CD4-positive, alpha-beta T cell treated with Interleukin-4 for 1 hour (primary cell): ENCODE measurements at places on chromosomes 1 and 21.

DNA sequence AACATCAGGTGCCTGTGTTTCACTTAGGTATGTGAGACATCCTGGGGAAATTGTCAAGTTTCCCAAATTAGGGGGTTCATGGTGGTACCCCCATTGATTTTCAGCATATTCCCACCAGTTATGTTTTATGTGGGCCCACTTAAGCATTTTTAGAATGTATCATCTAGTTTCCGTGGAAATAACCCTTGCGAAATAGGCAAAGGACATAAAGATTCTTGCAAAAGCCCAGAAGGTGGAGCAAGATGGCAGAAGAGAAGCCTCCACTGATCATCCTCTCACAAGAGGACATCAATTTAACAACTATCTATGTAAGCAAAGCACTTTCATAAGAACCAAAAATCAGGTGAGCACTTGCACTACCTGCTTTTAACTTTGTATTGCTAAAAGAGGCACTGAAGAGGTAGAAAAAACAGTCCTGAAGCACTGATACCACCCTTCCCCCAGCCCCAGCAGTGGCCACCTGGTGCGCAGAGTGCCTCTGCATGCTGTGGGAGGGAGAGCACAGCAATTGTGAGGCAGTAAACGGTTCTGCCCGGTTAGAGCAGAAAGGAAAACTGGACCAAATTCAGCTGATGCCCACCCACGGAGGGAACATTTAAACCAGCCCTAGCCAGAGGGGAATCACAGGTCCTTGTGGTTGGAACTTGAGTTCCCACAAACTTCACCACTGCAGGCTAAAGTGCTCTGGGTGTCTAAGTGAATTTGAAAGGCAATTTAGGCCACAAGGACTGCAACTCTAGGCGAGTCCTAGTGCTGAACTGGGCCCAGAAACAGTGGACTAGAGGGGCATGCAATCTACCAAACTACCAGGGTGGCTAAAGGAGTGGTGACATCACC lies 23.2 kb downstream of the MCOLN2 start:
- DNase-seq = no peak

- no peak for DNase-seq
These were observed 296.2 kb downstream of the VAV3 start for GRCh38 chr1:107668762-107669161.

DNA sequence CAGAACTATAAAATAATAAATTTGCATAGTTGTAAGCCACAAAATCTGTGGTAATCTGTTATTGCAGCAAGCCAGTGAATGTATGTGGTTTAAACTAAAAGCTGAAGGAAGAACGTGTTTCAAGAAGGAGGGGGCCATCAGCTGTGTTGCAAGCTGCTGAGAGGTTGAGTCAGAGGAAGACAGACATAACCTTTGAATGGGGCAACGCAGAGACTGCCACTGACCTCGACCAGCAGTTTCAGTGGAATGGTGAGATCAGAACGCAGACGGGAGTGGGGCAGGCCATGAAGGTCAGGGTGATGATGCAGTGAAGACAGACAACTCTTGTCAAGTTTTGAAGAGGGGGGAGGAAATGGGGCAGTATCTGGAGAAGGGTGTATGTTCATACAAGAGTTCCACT lies 23.2 kb upstream of the QSOX1 start:
- peak; percentile 86 for DNase-seq

GRCh38 chr1:168086438-168086837 lies 50.3 kb downstream of the GPR161 start:
- DNase-seq = no peak

DNA sequence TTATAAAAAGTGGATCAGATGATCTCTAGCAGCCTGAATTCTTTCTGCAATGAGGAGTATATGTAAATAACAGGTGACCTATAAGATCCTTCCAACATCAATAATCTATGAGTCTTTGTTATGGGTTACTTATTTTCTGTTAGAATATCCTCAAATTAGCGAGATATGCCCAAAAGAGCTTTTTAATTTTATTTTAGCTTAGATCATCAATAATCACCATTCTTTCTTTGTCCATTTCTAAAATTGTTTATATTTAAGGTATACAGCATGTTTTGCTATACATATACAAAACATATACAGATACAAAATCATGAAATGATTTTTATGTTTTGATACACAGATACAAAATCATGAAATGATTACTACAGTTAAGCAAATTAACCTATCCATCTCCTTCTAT lies 11.8 kb downstream of the RABGAP1L start:
- no peak for DNase-seq

GRCh38 chr1:62327360-62328055 lies 8.3 kb upstream of the KANK4 start:
- no peak for DNase-seq

DNA sequence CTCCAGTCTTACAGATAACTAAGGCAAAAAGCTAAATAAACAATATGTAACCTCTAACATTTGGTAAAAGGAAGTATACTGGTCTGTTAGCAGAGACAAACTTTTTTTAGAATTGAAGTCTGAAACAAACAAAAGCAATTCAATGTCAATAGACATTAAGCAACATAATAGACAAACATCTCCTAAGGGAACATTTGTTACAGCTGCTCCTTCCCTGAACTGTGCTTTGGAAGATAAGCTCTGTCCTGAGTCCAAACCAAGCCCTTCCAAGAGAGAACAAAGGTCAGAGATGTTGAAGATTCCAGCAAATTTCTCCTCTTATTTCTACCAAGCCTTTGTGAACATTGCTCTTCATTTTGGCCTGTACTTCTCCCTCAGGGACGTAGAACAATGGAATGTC lies 25.3 kb downstream of the FMO2 start:
- no peak for DNase-seq

DNA sequence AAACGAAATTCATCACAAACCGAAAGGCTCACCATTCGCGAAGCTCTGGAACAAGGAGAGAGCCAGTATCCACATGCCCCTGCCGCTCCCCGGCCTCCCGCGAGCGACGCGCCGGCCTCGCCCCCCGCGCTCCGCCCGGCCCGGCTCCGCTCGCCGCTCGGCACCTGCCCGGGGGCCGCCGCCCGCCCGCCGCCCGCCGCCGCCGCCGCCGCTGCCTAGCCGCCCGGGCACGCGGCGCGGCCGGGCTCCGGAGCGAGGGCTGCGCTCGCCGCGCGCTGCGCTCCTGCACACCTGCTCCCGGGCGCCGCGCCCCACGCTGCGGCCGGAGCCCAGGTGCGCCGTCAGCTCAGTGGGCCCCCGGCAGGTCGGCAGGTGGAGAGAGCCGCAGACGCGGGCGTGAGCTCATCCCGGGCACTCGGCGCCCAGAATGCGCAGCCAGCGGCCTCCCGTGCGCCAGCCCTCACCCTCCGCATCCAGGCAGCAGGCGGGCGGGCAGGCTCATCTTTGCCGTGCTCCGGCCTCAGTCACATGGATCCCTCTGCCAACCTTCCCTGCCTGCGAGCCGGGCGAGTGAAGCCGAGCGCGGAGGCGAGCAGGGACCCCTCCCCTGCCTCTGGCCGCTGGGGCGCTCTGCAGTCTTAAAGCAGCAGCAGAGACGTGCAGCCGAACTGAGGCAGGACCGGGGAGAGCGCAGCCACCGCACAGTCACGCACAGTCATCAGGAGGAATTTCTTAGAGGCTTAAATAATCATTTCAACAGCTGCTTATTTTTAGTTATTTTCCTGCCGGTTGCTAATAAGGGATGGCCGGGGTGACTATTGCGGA lies at the start of gene DSCAM:
DSCAM (minus strand) TSS at position 572 of the 825 bp plus-strand sequence; CDS start at position 75, 497 bp downstream.
- DNase-seq = no peak

GRCh38 chr1:200556002-200556401 lies 64.5 kb downstream of the KIF14 start:
- DNase-seq = no peak

DNA sequence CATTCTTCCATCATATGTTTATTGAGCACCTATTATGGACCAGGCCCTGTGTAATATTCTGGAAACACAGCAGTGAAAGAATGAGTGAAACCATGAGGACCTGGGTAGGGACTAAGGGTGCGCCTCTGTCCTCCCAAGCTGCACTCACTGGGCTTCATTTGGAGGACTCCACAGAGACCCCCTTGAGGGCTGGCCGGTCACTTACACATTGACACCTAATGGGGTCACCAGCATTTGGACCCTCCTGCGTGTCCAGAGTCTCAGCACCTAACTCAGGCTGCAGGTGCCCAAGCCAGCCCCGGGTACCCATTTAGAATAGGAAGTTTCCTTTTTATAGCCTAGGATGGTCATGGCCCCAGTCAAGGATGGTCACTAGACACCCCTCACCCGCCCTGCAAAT lies 2.8 kb upstream of the FNDC5 start:
- peak; percentile 5 for DNase-seq

DNA sequence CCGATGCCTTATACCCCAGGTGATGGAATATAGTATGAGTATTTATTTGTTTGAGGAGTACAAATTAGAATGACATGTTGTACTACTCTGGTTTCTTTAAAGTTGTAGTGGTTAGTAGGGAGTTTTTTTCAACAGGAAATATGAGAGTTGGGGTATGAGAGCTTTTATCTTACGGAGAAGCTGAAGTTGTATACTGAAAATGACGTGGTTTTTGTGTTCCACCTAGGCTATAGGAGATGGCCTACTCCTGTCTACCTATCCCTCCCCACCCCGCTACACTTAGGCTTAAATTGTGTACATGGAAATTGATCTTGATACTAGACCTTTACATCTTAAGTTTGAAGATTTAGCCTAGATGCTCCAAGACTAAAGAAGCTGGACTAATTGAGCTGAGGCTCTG lies 6.8 kb upstream of the HAX1 start:
- no peak for DNase-seq

GRCh38 chr1:65495137-65495536 lies 74.7 kb downstream of the LEPR start:
- DNase-seq = no peak

GRCh38 chr1:198545156-198545555 lies 4.7 kb upstream of the ATP6V1G3 start:
- DNase-seq = no peak

DNA sequence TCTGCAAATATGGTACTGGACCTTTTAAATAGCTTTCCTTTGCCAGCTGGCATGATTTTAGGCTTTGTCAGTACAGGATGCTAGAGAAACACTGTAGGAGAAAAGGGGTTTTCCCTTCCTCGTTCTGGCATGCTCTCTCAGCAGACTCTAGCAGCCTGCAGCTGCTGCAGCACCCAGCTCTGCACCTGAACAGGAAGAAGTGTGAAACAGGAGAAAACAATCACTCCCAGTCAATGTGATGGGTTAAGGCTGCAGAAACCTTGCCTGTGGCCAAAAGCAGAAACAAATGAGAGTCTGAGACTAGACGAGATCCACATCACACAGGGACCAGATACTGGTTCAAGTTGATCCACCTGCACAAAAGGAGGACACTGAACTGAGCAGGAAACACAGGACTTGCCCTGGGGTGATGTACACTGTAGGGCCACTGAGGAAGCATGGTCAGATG lies 21.2 kb downstream of the OVGP1 start:
- DNase-seq = peak; percentile 52

GRCh38 chr1:234281826-234282489 lies 91.3 kb upstream of the COA6 start:
- DNase-seq = no peak

GRCh38 chr21:31683029-31683428 lies 23.5 kb downstream of the SOD1 start:
- DNase-seq = no peak

DNA sequence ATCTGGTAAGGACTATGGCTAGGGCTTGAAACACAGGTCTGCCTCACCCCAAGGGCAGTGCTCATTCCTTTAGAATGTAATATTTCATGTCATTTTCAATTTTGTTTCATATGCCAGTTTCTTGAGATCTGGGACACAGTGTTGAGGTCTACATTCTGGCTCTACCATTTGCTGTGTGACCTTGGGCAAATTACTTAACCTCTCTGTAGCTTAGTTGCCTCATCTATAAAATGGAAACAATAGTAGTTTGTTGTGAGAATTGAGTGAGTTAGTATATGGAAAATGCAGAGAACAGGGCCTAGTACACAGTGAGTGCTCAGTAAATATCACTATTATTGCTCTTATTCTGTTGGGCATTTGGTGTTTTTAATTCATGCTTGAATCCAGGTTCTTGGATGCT lies 84.4 kb downstream of the WDR3 start:
- DNase-seq = no peak

- no peak for DNase-seq
These were observed 5.1 kb downstream of the SPSB1 start for GRCh38 chr1:9297831-9298230.

DNA sequence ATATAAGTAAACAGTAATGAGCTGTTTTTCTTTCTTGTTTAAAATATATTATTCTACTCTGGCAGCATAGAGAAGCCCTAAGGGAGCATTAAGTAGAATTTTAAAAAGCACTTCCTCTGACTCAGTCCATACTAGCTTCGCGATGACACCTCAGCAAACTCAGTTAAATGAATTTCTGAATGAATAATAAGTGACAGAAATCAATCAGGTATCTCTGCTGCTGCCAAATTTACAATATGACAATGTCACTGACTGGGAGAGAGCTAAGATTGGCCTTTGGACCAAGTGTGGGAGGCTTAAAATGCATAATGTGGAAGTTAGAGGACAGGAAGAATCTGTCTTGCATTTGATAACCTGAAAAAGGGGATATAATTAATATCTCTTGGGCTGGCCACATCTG lies 296.1 kb downstream of the HHIPL2 start:
- no peak for DNase-seq

DNA sequence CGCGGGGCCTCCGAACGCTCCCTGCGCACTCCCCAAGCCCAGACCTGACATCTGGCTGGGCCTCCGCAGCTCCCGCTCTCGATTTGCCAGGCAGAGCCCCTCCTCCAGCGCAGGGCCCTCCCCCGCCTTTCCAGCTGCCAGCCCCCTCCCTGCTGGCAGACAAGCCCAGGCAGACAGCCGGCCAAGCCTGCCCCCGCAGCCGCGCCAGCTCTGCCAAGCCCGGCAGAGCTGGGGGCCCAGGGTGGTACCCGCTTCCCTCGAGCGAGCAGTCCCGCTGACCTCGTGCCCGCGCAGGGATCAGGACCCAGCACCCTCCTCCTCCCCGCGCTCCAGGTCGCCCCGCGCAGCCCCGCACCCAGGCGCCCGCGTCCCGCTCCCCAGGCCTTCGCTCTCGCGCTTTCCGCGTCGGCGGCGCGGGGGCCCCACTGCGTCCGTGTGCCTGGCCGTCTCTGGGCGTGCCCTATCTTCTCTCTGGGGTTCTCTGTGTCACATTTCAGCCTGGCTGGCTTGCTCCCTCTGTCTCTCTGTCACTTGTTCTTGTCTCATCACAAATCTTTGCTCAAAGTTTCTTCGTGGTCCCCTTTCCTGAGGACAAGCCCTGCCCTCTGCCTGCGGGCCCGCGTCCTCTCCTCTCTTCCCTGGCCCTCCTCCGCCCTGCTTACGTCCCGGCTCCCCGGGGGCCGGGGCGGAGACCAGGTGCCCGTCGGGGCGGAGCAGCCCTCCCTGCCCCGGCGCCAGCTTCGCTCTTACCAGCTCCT lies 580 bp downstream of the INKA2 start:
- DNase-seq = peak; percentile 49
